T-helper 17 cell (primary cell): ENCODE measurements at places on chromosomes 6 and 20. TPM values are rescaled to one million over a fixed set of nuclear protein-coding genes. Genes with fewer than 3 reads are reported as not detected.

PREX1 gene
- 188 TPM for total RNA-seq

DNA sequence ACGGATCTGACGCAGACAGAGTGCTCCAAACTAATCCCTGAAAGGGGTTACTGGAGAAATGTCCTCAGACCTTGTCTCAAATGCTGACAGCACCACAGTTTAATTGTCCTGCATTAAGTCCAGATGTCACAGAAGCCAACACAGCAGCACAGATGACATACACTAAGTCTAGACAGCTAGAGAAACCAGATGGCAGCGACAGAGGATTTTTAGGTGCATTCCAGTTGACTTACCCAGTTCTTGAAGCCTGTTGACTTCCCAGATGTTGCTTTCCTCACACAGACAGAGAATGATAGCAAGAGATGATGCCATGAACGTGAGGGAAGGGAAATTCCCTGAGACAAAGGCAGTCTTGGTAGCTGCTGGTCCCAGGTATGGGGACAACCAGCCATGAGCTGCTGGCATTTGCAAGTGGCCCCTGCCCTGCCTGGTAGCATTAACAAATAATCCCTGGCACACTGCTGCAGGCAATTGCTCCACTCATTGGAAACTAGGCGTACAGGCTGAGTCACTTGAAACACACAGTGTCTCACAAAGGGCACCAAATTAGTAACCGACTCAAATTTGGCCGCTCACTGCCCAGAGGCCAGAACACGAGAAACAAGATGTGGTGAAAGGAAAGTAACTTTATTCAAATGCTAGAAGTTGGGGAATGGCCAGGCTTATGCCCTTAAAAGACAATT is 52.2 kb downstream of the ADGB start:
- H3K36me3 ChIP-seq = peaks cover 2% of the 10 kb centered on the region
- no peak for DNase-seq
- no peak overlapping the region for H3K4me3 ChIP-seq
- no peaks in the 10 kb centered on the region for H3K4me1 ChIP-seq
- H3K27me3 ChIP-seq = no peaks in the 10 kb centered on the region
- H3K27ac ChIP-seq = no peak overlapping the region

OR2B6 gene
- total RNA-seq = 0.50 TPM

DNA sequence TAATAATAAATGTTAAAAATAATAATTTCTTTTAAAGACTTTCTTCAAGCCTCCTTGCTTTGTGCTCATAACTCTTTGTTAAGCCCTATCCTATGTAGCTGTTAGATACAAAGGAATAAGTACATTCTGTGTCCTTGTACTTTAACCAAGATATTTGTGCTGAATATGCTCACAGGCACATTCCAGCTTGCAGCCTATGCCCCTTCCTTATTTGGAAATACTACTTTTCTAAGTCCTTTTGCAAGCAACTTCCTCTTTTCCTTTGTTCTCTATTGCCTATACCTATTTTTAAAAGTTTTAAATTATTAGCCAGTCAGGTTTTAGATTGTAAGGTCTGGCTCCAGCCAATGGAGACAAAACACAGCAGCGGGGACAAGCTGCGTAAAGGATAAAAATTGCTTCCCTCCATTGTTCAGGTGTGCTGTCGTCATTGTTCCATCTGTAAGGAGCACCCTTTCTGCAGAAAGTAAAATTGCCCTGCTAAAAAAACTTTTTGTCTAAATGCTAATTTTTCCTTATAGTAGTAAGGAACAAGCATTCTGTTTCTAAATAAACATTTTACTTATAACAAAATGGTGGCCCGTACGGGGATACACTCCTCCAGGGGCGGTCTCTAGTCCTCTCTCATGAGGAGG is 80.2 kb downstream of the SYTL3 start:
- H3K27me3 ChIP-seq = no peaks in the 10 kb centered on the region
- H3K36me3 ChIP-seq = peaks cover 11% of the 10 kb centered on the region
- no peak overlapping the region for H3K27ac ChIP-seq
- no peak for DNase-seq
- peaks cover 5% of the 10 kb centered on the region for H3K4me1 ChIP-seq

- no peak overlapping the region for H3K4me3 ChIP-seq
- no peaks in the 10 kb centered on the region for H3K27me3 ChIP-seq
- no peaks in the 10 kb centered on the region for H3K36me3 ChIP-seq
- H3K27ac ChIP-seq = no peak overlapping the region
- DNase-seq = no peak
- H3K4me1 ChIP-seq = peaks cover 2% of the 10 kb centered on the region
These were observed 27.4 kb upstream of the RREB1 start for GRCh38 chr6:7080311-7080710.

BPIFA1 gene
- not detected for total RNA-seq

DNA sequence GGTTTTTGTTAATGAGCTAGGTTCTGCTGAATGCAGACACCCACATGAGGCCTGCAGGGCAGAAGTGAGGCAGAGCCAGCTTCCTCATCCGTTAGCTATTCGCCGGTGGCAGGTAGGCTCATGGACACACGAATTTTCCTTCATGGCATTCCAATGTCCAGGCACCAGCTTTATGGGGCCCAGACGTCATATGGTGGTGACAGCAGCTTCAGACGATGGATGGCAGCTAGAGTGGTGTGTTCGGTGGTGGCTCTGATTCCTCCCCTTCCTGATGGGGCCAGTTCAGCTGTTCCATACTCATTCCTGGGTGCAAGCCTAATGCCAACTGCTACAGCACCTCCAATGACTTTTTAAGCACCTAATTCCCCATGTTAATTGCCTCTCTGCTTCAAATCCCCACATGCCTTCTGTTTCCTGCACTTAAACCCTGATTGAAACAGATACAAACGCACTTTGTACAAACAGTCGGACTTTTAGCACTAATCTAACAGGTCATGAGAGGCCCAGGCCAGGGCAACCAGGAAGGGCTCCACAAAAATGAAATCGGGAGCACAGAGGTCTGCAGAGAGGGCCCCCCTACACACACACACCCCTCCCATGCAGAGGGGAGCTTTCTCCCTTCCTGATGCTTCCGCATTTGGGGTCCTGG is 35.7 kb upstream of the MLN start:
- no peak overlapping the region for H3K4me3 ChIP-seq
- no peaks in the 10 kb centered on the region for H3K36me3 ChIP-seq
- H3K4me1 ChIP-seq = peaks cover 10% of the 10 kb centered on the region

DNA sequence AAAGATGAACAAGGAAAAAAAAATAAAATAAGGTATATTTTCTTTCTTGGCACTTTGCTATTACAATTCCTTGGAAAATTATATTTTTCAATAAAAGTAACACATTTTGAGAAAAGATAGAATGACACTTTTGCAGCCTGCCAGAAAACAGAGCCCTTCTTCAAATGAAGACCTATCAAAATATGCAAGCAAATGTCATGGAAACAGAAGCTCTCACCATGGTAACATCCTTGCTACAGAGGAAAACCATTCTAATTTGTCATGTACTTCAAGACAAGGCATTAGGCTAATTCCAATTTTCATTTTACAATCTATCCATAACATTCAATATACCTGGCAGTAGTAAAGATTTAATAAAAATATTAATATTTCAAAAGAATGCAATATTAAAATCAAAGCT is 177.9 kb downstream of the RNGTT start:
- H3K4me3 ChIP-seq = no peak overlapping the region
- DNase-seq = no peak
- H3K27me3 ChIP-seq = no peaks in the 10 kb centered on the region
- peaks cover 11% of the 10 kb centered on the region for H3K4me1 ChIP-seq
- H3K36me3 ChIP-seq = peaks cover 9% of the 10 kb centered on the region

GRCh38 chr20:16952965-16953364 is 204.8 kb downstream of the OTOR start:
- no peaks in the 10 kb centered on the region for H3K27me3 ChIP-seq
- no peak for DNase-seq
- H3K36me3 ChIP-seq = no peaks in the 10 kb centered on the region
- no peak overlapping the region for H3K4me3 ChIP-seq
- H3K4me1 ChIP-seq = no peaks in the 10 kb centered on the region
- H3K27ac ChIP-seq = no peak overlapping the region

- H3K27ac ChIP-seq = no peak overlapping the region
- H3K4me3 ChIP-seq = no peak overlapping the region
- peaks cover 3% of the 10 kb centered on the region for H3K36me3 ChIP-seq
- H3K4me1 ChIP-seq = no peaks in the 10 kb centered on the region
- DNase-seq = no peak
These were observed 46.9 kb downstream of the MMUT start for GRCh38 chr6:49416195-49416594.

DNA sequence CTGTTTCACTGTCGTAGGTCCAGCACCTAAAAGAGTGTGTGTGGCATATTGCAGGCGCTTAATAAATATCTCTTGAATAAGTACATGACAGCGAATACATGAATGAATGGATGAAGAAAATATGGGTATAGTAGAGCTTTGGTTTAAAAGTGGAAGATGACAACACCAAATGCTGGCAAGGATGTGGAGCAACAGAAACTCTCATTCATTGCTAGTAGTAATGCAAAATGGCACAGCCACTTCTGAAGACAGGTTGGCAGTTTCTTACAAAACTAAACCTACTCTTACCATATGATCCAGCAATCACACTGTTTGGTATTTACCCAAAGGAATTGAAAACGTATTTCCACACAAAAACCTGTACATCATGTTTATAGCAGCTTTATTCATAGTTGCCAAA is 36.3 kb upstream of the ARFGEF2 start:
- H3K4me1 ChIP-seq = peaks cover 7% of the 10 kb centered on the region
- H3K27ac ChIP-seq = no peak overlapping the region
- no peak for DNase-seq
- no peak overlapping the region for H3K4me3 ChIP-seq
- no peaks in the 10 kb centered on the region for H3K27me3 ChIP-seq
- H3K36me3 ChIP-seq = no peaks in the 10 kb centered on the region

DNA sequence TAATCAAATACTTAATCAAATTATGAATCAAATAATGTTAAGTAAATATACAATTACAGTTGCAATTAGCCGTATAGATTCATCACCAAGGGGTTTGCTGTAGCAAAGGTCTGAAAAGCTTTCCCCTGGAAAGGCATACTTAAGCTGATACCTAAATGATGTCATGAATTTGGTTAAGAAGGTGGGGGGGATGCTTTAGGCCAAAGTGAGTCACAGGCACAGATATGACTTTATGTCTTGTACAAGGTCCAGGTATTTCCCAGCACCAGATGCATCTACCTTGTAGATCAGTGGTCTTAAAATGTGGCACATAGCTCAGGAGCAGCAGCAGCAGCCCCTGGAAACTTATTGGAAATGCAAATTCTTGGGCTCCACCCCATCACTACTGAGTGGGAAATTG is 557.3 kb upstream of the CDH4 start:
- no peak overlapping the region for H3K27ac ChIP-seq
- H3K4me3 ChIP-seq = no peak overlapping the region
- H3K4me1 ChIP-seq = peaks cover 2% of the 10 kb centered on the region
- DNase-seq = no peak
- H3K36me3 ChIP-seq = no peaks in the 10 kb centered on the region

C20orf141 gene
- total RNA-seq = not detected

PKIB gene
- total RNA-seq = 1.2 TPM

TUBB2B gene
- total RNA-seq = 0.75 TPM

DNA sequence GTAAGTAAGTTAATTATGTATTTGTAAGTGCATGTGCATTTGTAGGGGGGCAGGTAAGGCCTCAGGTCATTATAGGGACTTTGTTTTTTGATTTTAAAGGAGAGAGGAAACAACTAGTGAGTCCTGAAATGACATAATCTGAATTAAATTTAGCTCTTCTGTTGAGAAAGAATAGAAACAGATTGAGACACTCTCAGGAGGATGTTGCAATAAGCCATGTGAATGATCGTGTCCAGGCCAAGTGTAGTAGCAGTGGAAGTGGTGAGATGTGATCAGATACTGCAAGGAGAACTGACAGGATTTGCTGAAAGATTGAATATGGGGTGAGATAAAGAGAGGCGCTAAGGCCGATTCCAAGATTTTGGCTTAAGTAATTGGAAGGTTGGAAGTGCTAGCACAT is 2.6 kb upstream of the CENPW start:
- no peaks in the 10 kb centered on the region for H3K27me3 ChIP-seq
- peaks cover 4% of the 10 kb centered on the region for H3K4me1 ChIP-seq
- DNase-seq = no peak

RIPOR3 gene
- 2.1 TPM for total RNA-seq

DNA sequence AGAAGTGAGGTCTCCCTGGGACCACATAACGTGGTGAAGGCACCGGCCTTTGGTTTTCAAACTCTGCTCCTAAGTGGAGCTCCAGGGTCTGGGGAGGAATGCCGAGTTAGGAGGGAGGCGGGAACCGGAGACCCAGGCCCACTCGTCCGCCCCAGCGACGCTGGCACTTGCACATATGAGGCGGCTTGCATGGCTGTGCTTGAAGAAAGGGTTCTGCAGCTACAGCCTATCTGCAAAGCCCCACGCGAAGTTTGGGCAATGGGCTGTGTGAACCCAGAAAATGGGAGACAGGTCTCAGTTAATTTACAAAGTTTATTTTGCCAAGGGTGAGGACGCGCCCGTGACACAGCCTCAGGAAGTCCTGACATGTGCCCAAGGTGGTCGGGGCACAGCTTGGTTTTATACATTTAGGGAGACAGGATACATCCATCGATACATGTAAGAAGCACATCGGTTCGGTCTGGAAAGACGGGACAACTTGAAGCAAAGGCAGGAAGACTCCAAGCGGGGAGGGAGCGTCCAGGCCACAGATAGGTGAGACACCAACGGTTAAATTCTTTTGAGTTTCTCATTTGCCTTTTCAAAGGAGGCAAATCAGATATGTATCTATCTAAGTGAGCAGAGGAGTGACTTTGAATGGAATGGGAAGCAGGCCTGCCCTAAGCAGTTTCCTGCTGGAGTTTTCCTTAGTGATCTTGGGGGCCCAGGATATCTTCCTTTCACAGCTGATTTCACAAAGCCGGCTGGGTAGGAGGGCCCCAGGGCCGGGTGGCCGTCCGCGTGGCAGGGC is 782 bp upstream of the PCMTD2 start:
- peak overlapping the region; percentile 78 for H3K4me3 ChIP-seq
- peaks cover 24% of the 10 kb centered on the region for H3K27me3 ChIP-seq
- peaks cover 36% of the 10 kb centered on the region for H3K4me1 ChIP-seq

DNA sequence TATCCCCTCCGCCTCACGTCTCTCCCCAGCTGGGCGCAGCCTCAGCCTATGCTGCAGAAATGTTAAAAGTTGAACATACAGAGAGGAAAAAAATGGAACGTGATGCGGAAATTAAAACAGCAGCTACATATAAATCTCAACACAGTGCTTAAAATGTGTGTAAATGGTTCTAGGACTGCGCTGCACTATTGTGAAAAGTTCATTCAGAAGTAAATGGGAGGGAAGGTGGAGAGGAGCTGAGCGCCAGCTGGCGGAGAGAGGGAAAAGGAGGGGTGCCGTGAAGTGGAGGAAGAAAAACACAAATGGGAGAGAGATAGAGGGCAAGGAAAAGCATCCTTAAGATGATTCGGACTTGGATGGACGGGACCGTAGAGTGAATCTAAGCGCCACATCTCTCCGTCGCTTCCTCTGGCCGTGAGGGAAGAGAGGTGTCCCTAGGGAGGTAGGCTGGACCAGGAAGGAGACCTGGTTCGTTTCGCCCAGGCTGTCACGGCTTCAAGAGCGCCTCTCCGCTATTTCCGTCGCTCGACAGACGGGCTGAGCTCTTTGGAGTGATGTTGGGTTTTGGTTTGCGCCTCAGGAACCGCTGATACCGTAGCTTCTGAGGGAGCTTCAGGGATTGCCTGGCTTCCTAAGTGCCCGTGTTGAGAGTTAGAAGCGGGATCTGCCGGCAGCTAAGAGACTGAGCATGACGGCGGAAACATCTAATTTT is 113.7 kb downstream of the TRIM27 start:
- peaks cover 2% of the 10 kb centered on the region for H3K36me3 ChIP-seq
- no peaks in the 10 kb centered on the region for H3K4me1 ChIP-seq
- no peak for DNase-seq
- H3K4me3 ChIP-seq = peak overlapping the region; percentile 13
- peak overlapping the region; percentile 3 for H3K27ac ChIP-seq
- H3K27me3 ChIP-seq = peaks cover 77% of the 10 kb centered on the region

GPR6 gene
- not detected for total RNA-seq

MUC22 gene
- not detected for total RNA-seq

NOP56 gene
- total RNA-seq = 274 TPM

UNC5CL gene
- 4.2 TPM for total RNA-seq
